Prostate gland (tissue), 2 donors: ENCODE measurements at places on chromosomes 16 and 17. TPM values are rescaled to one million over a fixed set of nuclear protein-coding genes. Genes with fewer than 3 reads are reported as not detected.

DNA sequence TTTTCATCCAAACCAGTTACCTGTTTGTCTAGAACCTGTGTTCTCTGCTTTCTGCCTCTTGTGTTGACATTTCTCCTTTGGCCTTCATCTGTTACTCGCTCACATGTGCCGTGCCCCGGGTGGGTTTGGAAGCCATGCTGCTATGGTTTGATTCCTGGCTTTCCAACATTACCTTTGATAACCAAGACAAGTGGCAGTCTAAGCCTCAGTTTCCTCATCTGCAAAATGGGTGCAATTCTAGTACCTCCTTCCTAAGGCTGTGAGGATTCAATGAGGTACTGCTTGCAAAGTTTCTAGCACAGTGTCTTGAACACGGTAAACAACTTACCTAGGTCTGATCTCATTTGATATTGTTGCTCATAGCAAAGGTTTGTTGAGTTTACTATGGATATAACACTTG lies 665.0 kb downstream of the WWOX start:
- no peaks in the 10 kb centered on the region for H3K27me3 ChIP-seq
- no peak overlapping the region for H3K27ac ChIP-seq
- no peaks in the 10 kb centered on the region for H3K4me1 ChIP-seq
- no peaks in the 10 kb centered on the region for H3K36me3 ChIP-seq
- no peak for DNase-seq

MT1E gene
- total RNA-seq, result 339 TPM

GRCh38 chr17:27379888-27380533 lies 76.2 kb upstream of the KSR1 start:
- peak overlapping the region; percentile 74 for H3K27ac ChIP-seq
- peaks cover 11% of the 10 kb centered on the region for H3K4me1 ChIP-seq
- H3K4me3 ChIP-seq, result peak overlapping the region; percentile 10
- H3K36me3 ChIP-seq, result no peaks in the 10 kb centered on the region
- peak; percentile 60 for DNase-seq

- DNase-seq, result no peak
- no peaks in the 10 kb centered on the region for H3K27me3 ChIP-seq
- H3K4me1 ChIP-seq, result peaks cover 21% of the 10 kb centered on the region
These were observed 9.6 kb upstream of the MTSS2 start for GRCh38 chr16:70695331-70696070.

DNA sequence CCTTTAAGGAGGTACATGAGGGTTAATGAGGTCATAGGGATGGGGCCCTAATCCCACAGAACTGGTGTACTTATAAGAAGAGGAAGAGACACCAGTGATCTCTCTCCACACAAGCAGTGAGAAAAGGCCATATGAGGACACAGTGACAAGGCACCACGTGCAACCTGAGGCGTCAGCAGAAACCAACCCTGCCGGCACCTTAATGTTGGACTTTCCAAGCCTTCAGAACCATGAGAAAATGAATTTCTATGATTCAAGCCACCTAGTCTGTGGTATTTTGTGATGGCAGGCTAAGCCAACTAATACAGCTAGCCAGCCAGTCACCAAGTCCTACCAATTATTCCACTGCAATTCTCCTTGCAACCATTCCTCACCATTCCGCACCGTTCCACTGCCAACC lies 39.5 kb downstream of the COPRS start:
- no peaks in the 10 kb centered on the region for H3K36me3 ChIP-seq
- no peak for DNase-seq
- no peak overlapping the region for H3K27ac ChIP-seq
- no peaks in the 10 kb centered on the region for H3K27me3 ChIP-seq
- no peaks in the 10 kb centered on the region for H3K4me1 ChIP-seq

CDH3 gene
- 30.0 TPM for total RNA-seq

DNA sequence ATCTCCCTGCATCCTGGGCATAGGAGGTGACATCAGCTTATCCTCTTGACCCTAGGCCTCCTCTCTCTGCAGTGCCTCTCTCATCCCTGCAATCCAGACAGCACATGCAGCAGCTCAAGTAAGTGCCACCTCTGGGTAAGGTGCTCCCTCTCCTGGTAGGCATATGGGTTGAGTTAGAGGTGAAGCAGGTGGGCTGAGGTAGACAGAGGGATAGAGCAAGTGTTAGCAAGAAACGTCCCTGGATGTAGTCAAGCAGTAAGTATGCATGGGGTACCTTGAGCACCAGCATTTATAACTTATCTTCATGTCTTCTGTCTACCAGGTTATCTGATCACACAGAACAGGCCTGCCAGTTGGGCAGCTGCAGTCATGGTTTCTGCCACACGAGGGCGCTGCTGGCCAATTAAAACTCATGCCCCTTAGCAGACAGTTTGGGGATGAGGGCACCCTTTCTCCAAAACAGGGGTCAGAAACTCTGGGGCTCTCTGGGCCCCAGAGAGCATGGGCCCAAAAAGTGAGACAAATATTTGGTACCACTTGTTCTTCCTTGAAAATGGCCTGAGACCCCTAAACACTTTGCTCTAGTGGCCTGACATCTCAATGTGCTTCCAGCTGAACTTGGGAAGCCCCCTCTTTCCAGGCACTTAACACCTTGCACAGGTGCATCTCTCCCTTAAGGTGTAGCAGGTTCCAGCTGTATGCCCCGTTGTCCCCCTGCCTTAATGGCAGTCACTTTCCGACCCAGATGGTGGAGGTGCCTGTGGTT lies 59.8 kb downstream of the NEUROD2 start:
- no peaks in the 10 kb centered on the region for H3K27me3 ChIP-seq
- no peak overlapping the region for H3K27ac ChIP-seq
- no peaks in the 10 kb centered on the region for H3K4me1 ChIP-seq

GRCh38 chr17:41416479-41416878 lies 7.9 kb downstream of the KRT37 start:
- H3K4me3 ChIP-seq, result no peak overlapping the region
- peaks cover 3% of the 10 kb centered on the region for H3K4me1 ChIP-seq
- H3K36me3 ChIP-seq, result no peaks in the 10 kb centered on the region
- no peak overlapping the region for H3K27ac ChIP-seq

- no peak overlapping the region for H3K4me3 ChIP-seq
- peak; percentile 78 for DNase-seq
- peaks cover 5% of the 10 kb centered on the region for H3K4me1 ChIP-seq
- H3K27ac ChIP-seq, result no peak overlapping the region
- H3K27me3 ChIP-seq, result no peaks in the 10 kb centered on the region
These were observed 57.9 kb upstream of the CACNG4 start for GRCh38 chr17:66906321-66907278.

DNA sequence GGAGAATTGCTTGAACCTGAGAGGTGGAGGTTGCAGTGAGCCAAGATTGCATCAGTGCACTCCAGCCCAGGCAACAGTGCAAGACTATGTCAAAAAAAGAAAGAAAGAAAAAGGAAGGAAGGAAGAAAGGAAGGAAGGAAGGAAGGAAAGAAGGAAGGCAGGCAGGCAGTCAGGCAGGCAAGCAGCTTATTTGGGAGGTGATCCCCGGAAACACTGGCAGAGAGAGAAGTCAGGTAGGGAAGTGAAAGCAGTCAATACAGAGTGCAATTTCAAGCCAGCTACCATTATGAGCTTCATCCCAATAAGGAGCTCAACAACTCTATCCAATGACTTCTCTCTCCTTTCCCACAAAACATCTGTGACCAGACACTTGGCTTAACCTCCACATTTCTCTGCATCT lies 83.0 kb upstream of the TBC1D3K start:
- H3K27ac ChIP-seq, result no peak overlapping the region
- H3K36me3 ChIP-seq, result no peaks in the 10 kb centered on the region
- H3K4me1 ChIP-seq, result no peaks in the 10 kb centered on the region
- no peak for DNase-seq

KRT33A gene
- total RNA-seq, result not detected

DNA sequence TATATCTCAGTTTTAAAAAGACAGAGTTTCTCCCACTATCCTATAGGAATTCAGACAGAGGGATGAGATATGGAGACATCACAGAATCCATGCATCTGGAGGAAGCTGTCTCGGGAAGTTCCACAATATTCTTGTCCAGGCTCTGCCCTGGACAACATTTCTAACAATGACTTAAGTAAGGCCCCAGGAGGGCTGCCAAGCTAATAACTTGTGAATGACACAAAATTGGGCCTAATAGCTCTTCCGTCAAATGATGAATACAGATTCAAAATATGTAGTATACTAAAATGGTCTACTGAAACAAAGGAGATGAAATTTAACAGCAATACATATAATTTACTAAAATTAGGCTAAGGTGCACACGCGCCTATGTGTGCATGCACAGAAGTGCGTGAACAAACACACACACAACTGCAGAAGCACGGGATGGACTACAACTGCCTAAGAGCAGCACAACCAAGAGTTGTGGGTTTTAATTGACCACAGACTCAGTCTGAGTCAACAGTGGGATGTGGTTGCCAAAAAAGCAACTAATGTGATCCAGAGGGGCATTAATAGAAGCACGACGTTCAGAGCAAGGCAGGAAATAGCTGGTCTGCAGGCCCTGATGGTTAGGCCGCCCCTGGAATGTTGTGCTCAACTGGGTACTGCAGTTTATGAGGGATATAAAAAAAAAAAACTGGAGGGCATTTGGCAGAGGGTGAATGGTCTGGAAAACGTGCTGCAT lies 26.3 kb upstream of the HS3ST2 start:
- no peaks in the 10 kb centered on the region for H3K27me3 ChIP-seq
- no peaks in the 10 kb centered on the region for H3K36me3 ChIP-seq
- H3K4me3 ChIP-seq, result no peak overlapping the region
- DNase-seq, result peak; percentile 29
- H3K27ac ChIP-seq, result no peak overlapping the region

CCL14 gene
- total RNA-seq, result 28.0 TPM

FAM234A gene
- 114 TPM for total RNA-seq

GRCh38 chr17:1264196-1264595 lies 6.0 kb upstream of the BHLHA9 start:
- DNase-seq, result no peak
- H3K27me3 ChIP-seq, result no peaks in the 10 kb centered on the region
- no peak overlapping the region for H3K27ac ChIP-seq
- H3K36me3 ChIP-seq, result no peaks in the 10 kb centered on the region
- no peak overlapping the region for H3K4me3 ChIP-seq

DNA sequence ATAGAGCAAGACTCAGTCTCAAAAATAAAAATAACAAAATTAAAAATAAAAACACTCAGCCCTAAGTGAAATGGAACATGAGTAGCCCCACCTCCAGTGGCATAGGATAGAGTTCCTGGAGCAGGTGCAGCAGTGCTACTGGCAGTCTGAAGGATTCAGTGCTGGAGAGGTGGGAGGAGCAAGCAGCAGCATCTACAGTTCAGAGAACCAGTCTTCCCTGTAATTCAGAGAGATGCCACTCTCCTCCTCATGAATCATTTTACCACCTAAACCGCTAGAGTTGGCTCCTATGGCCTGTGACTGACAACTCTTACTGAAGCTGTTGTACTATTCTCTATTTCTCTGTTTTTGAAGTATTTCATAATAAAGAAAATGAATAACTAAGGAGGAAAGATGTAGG lies 56.0 kb upstream of the SMURF2 start:
- H3K27ac ChIP-seq, result no peak overlapping the region
- no peaks in the 10 kb centered on the region for H3K36me3 ChIP-seq
- no peaks in the 10 kb centered on the region for H3K4me1 ChIP-seq
- DNase-seq, result no peak
- H3K27me3 ChIP-seq, result no peaks in the 10 kb centered on the region

DNA sequence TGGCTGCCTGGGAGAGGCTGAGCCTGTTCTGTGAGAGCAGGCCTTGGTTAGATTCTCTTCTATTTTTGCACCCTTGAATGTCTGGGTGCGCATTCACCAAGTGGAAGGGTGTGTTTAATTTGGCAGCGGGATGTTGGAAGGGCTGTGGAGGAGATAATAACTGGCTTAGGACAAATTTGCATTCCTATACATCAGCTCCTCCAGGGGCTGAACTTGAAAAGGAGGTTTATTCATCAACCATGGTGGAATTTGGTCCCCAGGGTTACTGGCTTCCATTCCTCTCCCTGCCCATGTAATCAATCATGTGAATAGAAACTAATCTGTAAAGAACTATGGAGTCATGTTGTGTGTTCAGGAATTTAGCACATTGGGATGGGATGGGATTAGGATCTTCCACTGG lies 100.2 kb upstream of the FOXF1 start:
- no peak for DNase-seq
- no peak overlapping the region for H3K27ac ChIP-seq
- H3K4me3 ChIP-seq, result no peak overlapping the region
- H3K27me3 ChIP-seq, result no peaks in the 10 kb centered on the region
- H3K4me1 ChIP-seq, result no peaks in the 10 kb centered on the region
- no peaks in the 10 kb centered on the region for H3K36me3 ChIP-seq

DPEP2 gene
- total RNA-seq, result 0.41 TPM

DNA sequence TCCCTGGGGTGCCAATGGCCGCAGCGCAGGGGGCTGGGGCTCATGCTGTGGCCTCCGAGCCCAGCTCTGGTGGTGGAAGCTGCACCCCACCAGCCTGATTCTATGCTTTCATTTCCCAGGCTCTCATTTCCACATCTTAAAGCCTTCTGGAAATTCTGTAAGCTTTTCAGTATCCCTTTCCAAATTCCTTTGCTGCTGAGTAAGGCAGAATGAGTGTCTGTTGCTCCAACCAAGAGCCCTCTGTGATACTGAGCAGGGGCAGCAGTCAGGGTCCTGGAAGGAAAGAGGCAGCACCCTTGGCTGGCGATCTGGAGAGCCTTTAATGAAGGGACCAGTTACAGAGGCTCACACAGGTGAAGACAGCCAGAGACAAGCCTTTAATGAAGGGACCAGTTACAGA lies 79.5 kb upstream of the FOXF1 start:
- no peak for DNase-seq
- no peak overlapping the region for H3K27ac ChIP-seq
- H3K27me3 ChIP-seq, result no peaks in the 10 kb centered on the region
- no peaks in the 10 kb centered on the region for H3K36me3 ChIP-seq

DNA sequence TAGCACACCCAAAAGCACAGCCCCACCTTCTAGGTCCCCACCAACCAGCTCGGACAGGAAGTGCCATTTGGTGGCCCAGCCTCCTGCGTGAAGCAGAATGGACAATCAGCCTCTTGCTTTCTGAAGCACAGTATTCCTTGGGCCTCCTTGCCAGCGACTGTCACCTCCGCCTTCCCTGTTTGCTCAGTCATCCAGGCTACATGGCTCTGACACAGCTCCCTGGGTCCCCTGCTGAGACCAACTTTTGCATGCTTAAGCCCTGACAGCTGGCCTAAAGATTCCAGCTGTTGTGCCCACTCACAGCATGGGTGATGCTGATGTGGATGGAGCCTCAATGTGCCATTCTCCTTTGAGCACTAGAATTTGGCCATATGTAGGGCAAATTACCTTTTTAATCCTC lies 4.5 kb upstream of the CACNG5 start:
- H3K27me3 ChIP-seq, result peaks cover 3% of the 10 kb centered on the region
- H3K27ac ChIP-seq, result no peak overlapping the region
- no peak overlapping the region for H3K4me3 ChIP-seq
- no peaks in the 10 kb centered on the region for H3K4me1 ChIP-seq
- H3K36me3 ChIP-seq, result no peaks in the 10 kb centered on the region

KRTAP2-1 gene
- total RNA-seq, result not detected

RNF222 gene
- not detected for total RNA-seq

EPN2 gene
- 28.8 TPM for total RNA-seq

ASPA gene
- 0.46 TPM for total RNA-seq

- DNase-seq, result no peak
- no peaks in the 10 kb centered on the region for H3K4me1 ChIP-seq
- no peak overlapping the region for H3K27ac ChIP-seq
- H3K36me3 ChIP-seq, result no peaks in the 10 kb centered on the region
- H3K4me3 ChIP-seq, result no peak overlapping the region
These were observed 89.4 kb downstream of the ITFG1 start for GRCh38 chr16:47371271-47372014.
